BE2C (cell line): ENCODE measurements at places on chromosomes 3 and 15.

- no peak for DNase-seq
Observed at GRCh38 chr3:169295912-169296570, 367.5 kb downstream of the MECOM start.

DNA sequence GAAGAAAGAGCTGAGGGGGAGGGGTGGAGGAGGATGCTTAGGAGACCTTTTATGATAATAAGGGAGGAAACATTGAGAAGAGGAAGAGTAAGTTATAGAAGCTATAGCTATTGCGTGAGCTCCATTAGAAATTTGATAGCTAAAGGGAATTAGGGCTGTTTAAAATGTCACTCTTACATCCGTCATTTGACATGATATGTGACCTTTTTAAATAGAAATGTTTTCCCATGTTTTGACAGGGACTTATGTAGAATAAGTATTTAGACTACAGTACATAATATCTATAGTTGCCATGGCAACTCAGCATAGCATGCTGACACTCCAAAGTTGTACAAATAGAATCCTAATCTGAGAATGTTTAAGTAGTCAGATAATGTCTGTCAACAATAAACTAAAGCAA lies 19.2 kb downstream of the RAD51 start:
- DNase-seq = no peak

- DNase-seq = no peak
Observed at GRCh38 chr3:47265725-47266428, 16.7 kb downstream of the KIF9 start.

GRCh38 chr15:74789171-74789631 lies 7.3 kb downstream of the CSK start:
- no peak for DNase-seq

DNA sequence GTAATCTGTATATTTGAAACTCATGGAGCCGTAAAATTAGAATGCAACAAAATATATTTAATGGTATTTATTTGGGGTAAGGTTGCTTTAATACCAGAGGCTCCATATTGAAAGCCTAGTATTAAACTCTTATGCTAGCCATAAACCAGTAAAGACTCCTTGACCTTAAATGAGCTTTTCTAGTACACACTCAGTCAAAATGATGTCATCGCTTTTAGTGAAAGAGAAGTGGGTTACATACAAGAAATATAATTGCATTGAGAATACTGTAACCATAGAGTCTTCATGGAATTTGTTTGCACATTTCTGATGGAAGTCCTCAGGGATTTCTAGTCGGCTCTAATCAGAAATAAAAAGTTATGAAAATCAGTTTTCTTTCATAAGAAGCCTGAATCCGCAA lies 757.6 kb downstream of the GBE1 start:
- DNase-seq = no peak

- no peak for DNase-seq
Observed at GRCh38 chr15:48360841-48361240, 29.6 kb downstream of the DUT start.

DNA sequence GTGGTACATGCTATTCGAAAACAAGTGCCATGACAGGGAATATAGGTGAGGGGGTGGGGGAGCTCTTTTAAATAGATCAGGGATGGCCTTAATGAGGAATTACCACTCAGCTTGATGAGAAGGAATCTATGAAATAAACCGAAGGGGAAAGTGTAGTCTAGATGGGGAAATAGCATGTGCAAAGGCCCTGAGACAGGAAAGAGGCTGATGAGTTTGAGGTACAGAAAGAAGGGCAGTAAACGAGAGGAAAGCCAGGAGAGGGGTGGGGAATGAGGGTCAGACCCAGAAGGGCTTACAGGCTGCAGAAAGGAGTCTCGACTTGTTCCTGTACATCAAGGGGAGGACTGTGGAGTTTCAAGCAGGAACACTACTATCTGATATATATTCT lies 12.2 kb downstream of the ATP2B2 start:
- DNase-seq = no peak

- DNase-seq = no peak
Observed at GRCh38 chr3:196749125-196749524, 9.5 kb downstream of the PAK2 start.

DNA sequence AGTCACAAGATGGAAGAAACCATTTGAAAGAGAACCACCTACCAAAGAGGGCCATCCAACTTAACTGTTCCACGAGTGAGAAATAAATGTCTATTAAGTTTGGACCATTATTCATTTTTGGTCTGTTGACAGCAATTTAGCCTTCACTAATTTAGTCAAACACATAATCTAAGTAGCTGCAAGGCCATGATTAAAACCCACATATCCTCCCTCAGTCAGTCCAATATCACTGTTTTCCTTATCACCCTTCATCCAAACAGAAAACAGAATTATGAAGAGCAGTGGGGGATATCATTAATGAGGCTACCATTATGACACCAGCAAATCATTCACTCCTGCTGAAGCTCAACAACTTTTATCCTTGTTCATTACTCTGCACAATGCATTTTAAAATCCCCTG lies 52.0 kb downstream of the PIK3CB start:
- DNase-seq = no peak

DNA sequence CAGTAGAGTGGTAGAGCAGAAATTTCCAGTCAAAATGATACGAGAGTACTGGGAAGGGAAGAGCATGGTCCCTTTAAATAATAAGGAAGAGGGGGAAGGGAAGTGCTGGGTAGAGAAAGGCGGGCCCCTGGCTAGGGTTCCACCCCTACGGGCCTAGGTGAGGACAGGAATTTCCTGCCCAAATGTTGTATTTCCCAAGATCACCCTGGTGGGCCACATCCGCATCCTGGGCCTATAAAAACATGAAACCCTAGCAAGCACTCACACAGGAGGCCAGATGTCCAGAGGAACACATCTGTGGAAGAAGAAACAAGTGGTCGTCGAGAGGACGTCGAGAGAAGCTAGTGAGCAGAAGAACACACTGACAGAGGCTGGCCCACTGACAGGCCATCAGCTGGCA lies 661.2 kb downstream of the SQOR start:
- no peak for DNase-seq
